Calu3 (cell line): ENCODE measurements at places on chromosomes 6 and 20. TPM values are rescaled to one million over a fixed set of nuclear protein-coding genes. Genes with fewer than 3 reads are reported as not detected.

The TMEM244 gene
- total RNA-seq, result not detected in 2 replicates

The CNR1 gene
- total RNA-seq, result 0.31 and 0.69 TPM in 2 replicates

The NPBWR2 gene
- total RNA-seq, result not detected in 2 replicates

The METTL24 gene
- not detected in 2 replicates for total RNA-seq

The PRKN gene
- 2.4 and 3.8 TPM in 2 replicates for total RNA-seq

The RGS19 gene
- 17.2 and 17.8 TPM in 2 replicates for total RNA-seq

The HLA-DQA1 gene
- 6.9 and 12.9 TPM in 2 replicates for total RNA-seq

The MRPS18B gene
- total RNA-seq, result 103 and 107 TPM in 2 replicates

The GGTLC1 gene
- total RNA-seq, result not detected in 2 replicates

The DUSP15 gene
- total RNA-seq, result 0.47 TPM in 1 of 2 replicates, not detected in the other

The CNBD2 gene
- 5.0 and 5.6 TPM in 2 replicates for total RNA-seq

The ENPP1 gene
- total RNA-seq, result 7.6 and 7.7 TPM in 2 replicates

The OOEP gene
- total RNA-seq, result 7.0 and 7.1 TPM in 2 replicates

The HLA-DOA gene
- 1.7 and 4.1 TPM in 2 replicates for total RNA-seq

The HDGFL1 gene
- total RNA-seq, result not detected in 2 replicates

The CRISP2 gene
- total RNA-seq, result not detected in 2 replicates

The FILIP1 gene
- not detected in 2 replicates for total RNA-seq

The RSPO4 gene
- total RNA-seq, result not detected in 2 replicates

The ETV7 gene
- 2.6 and 8.7 TPM in 2 replicates for total RNA-seq

The APOM gene
- total RNA-seq, result 2.6 and 3.6 TPM in 2 replicates

The RSPH4A gene
- total RNA-seq, result 0.21 and 0.22 TPM in 2 replicates

The LST1 gene
- total RNA-seq, result 0.94 TPM in 1 of 2 replicates, not detected in the other

The FRK gene
- 21.1 and 21.2 TPM in 2 replicates for total RNA-seq

The NNAT gene
- total RNA-seq, result not detected in 2 replicates

The CCDC167 gene
- 30.1 and 40.2 TPM in 2 replicates for total RNA-seq

The COL19A1 gene
- total RNA-seq, result not detected in 2 replicates

The TMEM30A gene
- 105 and 141 TPM in 2 replicates for total RNA-seq

The TFAP2D gene
- total RNA-seq, result not detected in 2 replicates

The PHACTR3 gene
- 10.0 and 12.0 TPM in 2 replicates for total RNA-seq

The PRRC2A gene
- 473 and 509 TPM in 2 replicates for total RNA-seq

The BCAS1 gene
- total RNA-seq, result 11.1 and 16.9 TPM in 2 replicates

The BEND6 gene
- total RNA-seq, result 1.3 and 1.8 TPM in 2 replicates

The RAET1L gene
- 1.3 and 2.3 TPM in 2 replicates for total RNA-seq

The RHAG gene
- total RNA-seq, result not detected in 2 replicates

The EYS gene
- not detected in 2 replicates for total RNA-seq

The BNIP5 gene
- total RNA-seq, result 0.88 and 0.94 TPM in 2 replicates

The PDYN gene
- not detected in 2 replicates for total RNA-seq

The SPATA25 gene
- 3.8 and 5.8 TPM in 2 replicates for total RNA-seq

The SPATA2 gene
- 16.0 and 16.6 TPM in 2 replicates for total RNA-seq

The PI3 gene
- total RNA-seq, result 52.0 and 52.1 TPM in 2 replicates

The DLGAP4 gene
- 66.4 and 74.7 TPM in 2 replicates for total RNA-seq

The C6orf141 gene
- 60.9 and 74.2 TPM in 2 replicates for total RNA-seq

The ARHGAP18 gene
- 64.5 and 65.6 TPM in 2 replicates for total RNA-seq

The VGLL2 gene
- total RNA-seq, result not detected in 2 replicates
